Left lobe of liver (tissue), 2 donors: ENCODE measurements at places on chromosomes 1 and 21. TPM values are rescaled to one million over a fixed set of nuclear protein-coding genes. Genes with fewer than 3 reads are reported as not detected.

GRCh38 chr1:60257531-60257930, 184.0 kb upstream of the C1orf87 start:
- DNase-seq, result no peak

GRCh38 chr1:24388331-24388885, 25.2 kb downstream of the STPG1 start:
- DNase-seq, result no peak

GRCh38 chr1:186295980-186296379, 79.1 kb downstream of the TPR start:
- no peak for DNase-seq

DNA sequence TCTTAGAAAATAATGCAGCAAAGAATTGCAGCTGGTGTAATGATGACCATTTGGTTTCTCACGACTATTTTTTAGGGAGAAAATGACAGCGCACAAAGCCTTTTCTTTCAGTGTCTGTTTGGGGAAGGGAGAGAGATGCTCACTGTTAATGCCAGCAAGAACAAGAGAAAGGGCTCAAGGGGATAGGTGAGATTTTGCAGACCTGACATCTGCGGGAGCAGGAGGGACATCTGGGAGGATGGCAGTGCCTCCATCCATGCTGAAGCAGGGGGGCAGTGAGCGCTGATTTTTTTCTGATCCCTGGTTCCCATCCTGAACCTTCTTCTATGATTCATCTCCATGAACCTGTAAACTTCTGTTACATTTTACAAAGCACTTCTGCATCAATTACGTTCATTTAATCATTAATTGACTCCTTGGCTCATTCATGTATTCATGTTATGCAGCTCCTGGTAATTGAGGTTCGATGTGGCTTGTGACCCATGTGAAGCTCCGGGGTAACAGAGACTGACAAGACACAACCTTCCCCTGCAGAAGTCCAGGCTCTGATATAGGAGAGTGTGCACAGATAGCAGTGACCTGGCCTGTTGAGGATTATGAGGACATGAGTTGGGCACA, 595.3 kb downstream of the PTPRU start:
- DNase-seq, result no peak

- no peak for DNase-seq
Observed at GRCh38 chr21:40797891-40798290, 49.1 kb downstream of the DSCAM start.

DNA sequence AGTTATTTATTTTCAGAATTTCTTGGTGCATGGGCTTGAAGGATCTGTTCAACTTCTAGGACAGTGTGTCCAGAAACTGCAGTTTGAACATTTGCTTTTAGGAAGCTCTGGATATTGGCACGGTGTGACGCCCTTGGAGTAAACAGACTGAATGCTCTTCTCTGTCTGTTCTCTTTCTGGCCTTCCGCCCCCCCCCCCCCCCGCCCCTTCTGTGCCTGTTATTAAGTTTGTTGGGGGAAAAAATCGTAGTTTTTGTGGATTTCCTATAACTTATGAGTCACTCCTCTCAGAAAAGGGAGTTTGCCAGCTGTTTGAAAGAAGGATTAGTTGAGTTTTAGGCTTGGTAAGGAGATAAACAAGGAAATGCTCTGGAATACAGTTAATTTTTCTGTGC, 1.2 kb downstream of the KCTD3 start:
- DNase-seq, result no peak

DNA sequence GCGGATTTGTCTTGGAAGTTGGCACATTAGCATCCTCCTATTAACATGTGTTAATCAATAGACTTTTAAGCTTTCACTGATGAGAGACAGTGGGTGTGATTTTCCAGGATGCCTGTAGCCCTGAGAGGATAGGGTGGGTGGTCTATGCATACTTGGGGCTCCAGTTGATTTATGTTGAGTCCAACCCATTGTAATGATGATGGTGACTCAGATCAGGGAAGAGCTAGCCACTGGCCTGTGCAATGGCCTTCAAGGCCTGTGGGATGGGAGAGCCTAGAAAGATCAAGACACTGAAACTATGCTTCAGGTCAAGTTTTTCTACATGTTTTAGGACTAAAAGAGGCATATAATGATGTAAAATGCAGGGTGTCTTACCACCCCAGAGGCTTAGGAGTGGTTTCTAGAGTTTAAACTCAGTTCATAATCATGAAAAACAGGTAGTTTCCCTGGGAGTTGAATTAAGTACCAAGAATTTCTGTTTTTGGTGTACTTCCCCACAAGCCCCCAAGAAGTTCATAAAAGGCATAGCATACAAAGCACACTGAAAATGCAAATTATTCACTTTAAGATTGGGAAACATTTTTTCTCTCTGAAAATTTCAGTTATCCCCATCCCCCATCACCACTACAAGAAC, 19.9 kb downstream of the BEND5 start:
- DNase-seq, result no peak

- no peak for DNase-seq
Observed at GRCh38 chr21:14572204-14572780, 26.2 kb upstream of the SAMSN1 start.

DNA sequence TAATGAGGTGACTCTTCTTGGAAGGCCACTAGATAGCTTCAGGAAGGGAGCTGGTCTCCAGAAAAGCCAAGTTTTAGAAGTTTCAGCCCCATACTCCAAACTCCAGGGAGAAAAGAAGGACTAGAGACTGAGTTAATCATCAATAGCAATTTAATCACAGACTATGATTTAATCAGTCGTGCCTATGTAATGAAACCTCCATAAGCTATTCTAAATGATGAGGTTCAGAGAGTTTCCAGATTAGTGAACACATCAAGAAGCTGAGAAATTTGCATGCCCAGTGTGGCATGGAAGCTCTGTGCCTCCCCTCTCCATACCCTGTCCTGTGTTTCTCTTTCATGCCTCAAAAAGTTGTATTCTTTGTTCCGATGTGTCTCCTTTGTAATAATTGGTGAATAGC, 49.2 kb upstream of the CCDC190 start:
- DNase-seq, result no peak

- no peak for DNase-seq
Observed at GRCh38 chr1:159845751-159846629, 16.5 kb downstream of the VSIG8 start.

GRCh38 chr1:53308506-53308905, 19.4 kb downstream of the LRP8 start:
- DNase-seq, result no peak

- DNase-seq, result peak; percentile 62
Observed at GRCh38 chr21:42227909-42228708, 9.2 kb downstream of the ABCG1 start.

- DNase-seq, result no peak
Observed at GRCh38 chr1:8590721-8591351, 226.6 kb downstream of the RERE start.

GRCh38 chr1:101144671-101145448, 92.0 kb upstream of the S1PR1 start:
- DNase-seq, result no peak

DNA sequence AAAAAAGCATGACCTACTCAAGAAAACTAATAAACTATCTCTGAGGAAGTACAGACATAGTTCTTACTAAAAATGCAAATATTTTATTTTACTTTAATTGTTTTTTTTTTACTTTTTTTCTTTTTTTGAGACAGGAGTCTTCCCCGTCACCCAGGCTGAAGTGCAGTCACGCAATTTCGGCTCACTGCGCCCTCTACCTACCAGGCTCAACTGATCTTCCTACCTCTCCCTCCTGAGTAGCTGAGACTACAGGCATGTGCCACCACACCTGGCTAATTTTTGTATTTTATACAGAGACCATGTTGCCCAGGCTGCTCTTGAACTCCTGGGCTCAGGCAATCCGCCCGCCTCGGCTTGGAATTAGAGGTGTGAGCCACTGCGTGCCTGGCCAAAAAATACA, 1263.1 kb downstream of the KCNT2 start:
- DNase-seq, result no peak

DNA sequence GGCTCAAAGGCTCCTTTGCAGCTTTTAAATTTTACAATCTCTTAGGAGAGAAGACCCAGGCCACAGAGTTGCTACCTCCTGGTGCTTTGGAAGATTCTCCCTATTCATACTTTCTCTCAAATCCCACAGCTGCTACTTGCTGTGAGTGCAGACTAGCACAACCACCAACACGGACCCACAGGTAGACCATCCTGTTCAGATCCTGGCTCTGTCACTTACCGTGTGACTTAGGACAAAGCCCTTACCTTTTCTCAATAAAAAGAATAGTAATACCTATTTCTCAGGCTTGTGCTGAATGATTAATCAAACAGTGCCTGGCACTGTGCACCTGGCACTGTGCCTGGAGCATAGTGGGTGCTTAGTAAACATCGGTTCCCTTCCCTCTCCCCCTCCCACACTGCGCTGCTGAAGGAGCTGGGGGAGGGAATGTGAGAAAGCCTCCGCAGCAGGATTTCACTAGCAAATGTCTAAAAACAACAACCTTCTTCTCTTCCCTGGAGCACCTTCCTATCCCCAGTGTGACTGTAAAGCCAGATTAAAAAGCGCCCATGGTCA, 81.7 kb downstream of the PGM1 start:
- no peak for DNase-seq

DNA sequence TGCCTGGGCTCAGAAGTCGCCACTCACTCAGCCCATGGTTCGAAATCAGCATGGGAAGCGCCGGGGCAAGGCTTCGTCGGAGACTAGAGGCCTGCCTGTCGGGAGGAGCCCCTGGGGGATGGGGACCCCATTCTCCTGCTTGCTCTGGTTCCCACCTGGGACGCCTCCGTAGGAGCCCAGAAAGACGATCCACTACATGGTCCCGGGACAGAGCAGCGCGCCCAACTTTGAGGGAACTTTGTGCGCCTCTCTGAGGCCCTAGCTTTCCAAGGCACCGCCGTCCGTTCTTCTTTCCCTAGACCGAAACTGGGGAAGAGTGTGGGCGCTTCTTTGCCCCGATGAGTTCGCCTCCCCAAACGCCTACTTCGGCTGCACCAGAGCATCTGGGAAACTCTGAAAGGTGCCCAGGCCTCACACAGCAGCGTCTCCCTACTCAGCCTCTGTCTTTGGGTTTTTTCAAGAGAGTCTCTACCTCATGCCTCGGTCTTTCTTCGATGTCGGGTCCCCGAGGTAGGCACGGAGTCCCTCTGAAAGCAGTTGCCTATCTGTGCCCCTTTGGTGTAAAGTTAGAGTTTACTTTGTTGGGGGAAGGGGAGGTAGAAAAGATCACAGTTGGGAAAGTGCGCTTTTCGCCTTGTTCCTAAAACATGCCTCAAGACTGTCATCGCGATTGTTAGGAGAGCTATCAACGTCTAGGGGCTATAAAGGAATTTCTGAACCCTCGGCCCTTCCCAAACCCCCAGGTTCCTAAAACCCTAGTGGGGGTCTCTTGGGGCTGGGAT, 14.0 kb downstream of the NR5A2 start:
- DNase-seq, result no peak

- no peak for DNase-seq
Observed at GRCh38 chr1:159532922-159533321, 2.9 kb downstream of the OR10J5 start.

DNA sequence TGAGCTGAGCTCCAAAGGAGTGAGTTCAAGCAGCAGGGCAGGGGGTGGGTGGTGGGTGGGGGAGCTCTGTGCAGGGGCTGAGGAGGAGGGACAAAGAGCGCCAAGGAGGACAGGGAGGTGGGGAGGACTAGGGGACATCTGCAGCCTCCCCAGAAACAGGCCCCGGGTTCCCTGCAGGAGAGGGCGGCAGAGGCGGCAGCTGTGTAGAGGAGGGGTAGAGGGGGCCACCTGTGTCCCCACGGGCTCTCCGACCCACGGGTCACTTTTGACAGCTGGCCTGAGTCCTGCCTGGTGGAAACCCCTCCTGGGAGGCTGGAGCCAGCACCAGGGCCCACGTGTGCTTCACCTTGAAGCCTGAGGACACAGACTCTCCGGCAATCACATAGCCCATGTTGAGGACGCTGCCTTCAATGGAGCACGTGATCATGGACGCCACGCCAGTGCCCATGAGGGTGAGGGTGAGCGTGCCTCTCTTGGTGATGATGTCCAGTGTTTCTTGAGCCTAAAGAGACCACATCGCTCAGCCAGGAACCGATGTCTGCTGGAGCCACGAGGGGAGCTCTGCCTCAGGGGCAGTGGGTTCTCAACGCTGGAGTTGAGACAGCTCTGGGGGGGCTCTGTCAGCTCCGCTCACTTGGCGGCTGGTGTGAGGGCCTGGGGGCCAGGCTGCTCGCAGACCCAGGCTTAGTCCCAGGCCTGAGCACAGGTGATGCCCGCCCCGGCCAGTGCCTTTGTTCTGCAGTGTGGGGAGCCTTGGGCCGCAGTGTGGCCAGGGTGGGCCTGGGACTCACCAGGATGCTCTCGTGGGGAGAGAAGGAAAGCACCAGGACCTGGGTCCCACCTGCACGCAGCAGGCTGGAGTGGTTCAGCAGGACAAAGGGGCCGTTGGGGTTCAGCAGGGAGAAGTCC, 6.6 kb upstream of the TMEM52 start:
- DNase-seq, result no peak

DNA sequence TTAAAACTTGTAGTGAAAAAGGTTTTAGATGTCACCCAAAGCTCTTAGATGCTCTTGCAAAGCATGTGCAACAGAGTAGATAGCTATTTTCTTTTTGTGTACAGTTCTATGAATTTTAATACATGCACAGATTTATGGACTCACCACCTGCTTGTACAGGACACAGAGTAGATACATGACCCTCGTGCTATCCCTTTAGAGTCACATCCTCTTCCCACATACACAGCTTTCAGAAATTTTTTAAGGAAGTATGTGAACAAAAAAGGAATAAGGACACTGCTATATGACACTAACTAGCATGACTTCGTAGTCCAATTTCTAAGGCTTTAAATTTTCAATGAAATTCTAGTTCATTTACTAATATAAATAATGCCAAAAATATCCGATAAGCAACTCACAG, 60.9 kb downstream of the ABL2 start:
- no peak for DNase-seq

- DNase-seq, result no peak
Observed at GRCh38 chr1:108057541-108057940, 92.6 kb upstream of the VAV3 start.

GRCh38 chr21:34553151-34553952, 41.3 kb upstream of the KCNE1 start:
- no peak for DNase-seq

- no peak for DNase-seq
Observed at GRCh38 chr1:204331847-204332487, 27.8 kb downstream of the PLEKHA6 start.

TSPEAR gene
- total RNA-seq, result not detected

CDK18 gene
- total RNA-seq, result 8.8 TPM

EXO1 gene
- total RNA-seq, result 0.33 TPM

SLC2A5 gene
- total RNA-seq, result 0.35 TPM

ESPN gene
- total RNA-seq, result 172 TPM

BTF3L4 gene
- 13.5 TPM for total RNA-seq

PRAMEF18 gene
- total RNA-seq, result not detected

LRRN2 gene
- total RNA-seq, result 0.15 TPM

FOXE3 gene
- not detected for total RNA-seq

NLRP3 gene
- total RNA-seq, result 0.33 TPM
